ENCODE measurements at places on chromosomes 12 and 14.

- peak; percentile 65 for DNase-seq
These were observed 3.6 kb upstream of the TNFRSF1A start for GRCh38 chr12:6345319-6346091.

DNA sequence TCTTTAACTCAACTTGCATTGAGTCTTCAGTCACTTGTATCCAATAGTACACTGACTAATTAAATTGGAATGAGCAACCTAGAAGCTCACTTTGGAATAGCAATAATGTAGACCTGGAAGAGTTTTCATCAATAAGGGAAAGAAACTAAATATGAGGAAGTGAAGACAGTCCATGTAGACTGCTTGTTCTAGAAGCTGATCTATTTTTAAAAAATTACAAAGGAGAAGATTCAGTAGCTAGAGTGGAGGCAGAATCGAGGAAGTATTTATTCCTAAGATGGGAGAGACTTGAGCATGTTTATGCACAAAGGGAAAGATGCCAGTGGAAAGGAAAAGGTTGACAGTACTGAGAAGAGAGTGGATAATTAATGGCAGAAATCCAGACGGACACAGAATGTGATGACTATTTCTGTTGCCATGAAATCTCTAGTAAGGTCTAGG lies 156.3 kb upstream of the PDE3A start:
- DNase-seq = no peak

GRCh38 chr14:79500489-79500888 lies 710.8 kb downstream of the DIO2 start:
- DNase-seq = no peak

DNA sequence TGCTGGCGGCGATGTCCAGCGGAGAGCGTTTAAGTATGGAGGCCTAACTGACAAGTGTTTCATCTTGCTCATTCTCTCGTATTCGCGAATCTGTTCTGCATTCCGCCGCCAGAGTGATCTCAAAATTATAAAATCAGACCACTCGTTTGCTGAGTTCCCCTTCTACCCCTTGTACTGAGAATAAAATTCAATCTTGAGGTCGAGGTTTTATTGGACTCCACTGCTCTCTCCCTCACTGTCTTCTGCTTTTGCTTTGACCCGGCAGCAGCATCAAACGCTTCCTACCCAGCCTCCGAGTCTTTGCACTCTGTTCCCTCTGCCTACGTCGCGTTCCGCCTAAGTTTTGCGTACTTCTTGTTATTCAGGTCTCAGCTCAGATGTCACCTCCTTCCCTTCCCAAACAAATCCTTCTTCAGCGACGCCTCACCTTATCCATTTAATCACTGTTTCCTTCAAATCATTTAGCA lies 462 bp downstream of the KNTC1 start:
- peak; percentile 19 for DNase-seq

GRCh38 chr14:57464008-57464730 lies 29.5 kb downstream of the CCDC198 start:
- no peak for DNase-seq

GRCh38 chr12:53623548-53624385 lies 2.4 kb downstream of the ATF7 start:
- peak; percentile 57 for DNase-seq

DNA sequence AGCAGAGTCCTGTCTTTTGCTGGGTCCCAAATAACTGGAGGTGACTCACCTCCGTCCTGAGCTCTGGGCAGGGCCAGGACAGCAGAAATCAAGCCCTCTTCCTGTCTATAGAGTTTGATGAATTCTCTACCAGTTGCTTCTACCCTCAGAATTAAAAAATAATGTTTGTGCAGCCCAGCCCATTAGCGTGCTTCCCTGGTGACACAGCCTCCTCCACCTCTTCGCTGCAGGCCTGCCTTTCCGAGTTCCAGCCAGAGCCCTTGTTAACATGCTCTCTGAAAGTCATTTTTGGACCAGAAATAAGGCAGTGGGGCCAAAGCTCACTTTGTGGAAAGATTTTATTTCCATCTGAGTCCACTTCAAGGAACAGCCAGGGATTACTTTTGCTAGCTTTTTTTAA lies 94.0 kb downstream of the TBX5 start:
- DNase-seq = peak; percentile 83

DNA sequence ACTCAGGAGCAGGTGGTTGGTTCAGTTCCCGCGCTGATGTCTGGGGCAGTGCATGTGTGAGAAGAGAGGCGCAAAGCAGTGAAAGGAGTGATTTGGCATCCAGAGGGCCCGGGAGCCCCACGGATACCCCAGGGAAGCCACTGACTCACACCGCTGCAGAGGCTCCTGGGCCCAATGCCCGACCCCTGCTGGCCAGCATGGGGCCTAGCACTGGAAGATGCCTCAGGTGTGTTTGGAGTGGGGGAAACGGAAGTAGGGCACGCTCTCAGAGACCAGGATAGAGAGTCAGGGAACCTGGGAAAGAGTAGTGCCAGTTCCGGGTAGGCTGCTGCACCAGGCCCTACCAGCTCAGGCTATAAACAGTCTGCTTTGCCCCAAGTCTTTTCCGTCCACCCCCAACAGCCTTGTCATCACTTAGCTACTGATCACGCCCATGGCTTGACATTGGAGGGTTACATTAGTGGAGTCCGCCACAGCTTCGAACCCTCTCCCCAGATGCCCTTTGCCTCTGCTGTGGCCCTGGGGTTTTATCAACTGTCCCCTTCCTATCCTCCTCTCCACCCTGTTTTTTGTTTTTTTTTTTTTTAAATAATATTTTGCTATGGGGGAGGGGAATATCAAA lies 9.5 kb upstream of the CSAD start:
- DNase-seq = peak; percentile 87

DNA sequence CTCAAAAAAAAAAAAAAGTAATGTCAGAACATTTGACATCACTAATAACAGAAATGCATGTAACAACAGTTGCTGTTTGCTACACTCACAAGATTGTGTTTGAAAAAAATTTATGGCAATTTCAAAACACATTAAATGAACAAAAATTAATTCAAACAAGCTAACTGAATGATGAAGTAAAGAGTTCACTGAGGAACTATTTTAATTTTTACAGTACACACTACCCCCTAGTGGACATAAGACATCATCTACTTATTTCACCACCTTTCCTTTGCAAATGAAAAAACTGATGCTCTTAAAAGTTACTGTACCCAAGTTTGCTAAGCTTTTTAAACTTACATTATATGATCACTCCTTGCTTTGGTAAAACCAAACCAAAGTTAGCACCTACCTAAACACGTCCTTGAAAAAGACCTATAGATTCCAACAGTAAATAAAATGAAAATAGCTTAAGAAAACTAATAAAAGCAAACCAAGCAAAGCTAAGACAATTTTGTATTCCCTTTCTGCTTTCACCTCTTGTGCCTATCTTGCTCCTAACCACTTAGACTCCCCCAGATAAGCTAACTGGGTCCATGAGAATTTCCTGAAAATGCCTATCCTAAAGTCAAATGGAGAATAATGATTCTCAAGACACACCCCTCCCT lies 22.2 kb downstream of the UBE2N start:
- peak; percentile 61 for DNase-seq

- no peak for DNase-seq
These were observed 46.1 kb downstream of the VCPKMT start for GRCh38 chr14:50070230-50070629.

GRCh38 chr14:103811189-103811588 lies 36.2 kb downstream of the PPP1R13B start:
- DNase-seq = no peak

DNA sequence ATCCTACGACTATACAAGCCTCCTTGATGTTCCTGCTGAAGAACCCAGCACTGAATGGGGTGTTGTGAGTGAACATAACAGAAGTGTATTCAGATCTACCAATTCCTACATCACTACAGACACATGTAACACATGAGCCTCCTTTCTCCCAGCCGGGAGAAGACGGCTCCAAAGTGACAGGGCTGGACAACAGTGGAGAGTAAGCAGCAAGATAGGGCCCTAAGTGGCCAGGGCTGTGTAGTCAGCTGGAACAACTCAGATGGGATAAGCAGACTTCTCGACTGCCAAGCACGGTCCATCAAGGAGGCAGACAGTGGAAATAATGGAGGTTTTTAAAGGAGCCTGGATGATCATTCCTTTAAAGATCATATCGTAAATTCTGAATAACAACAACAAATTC lies 73.5 kb downstream of the TTC7B start:
- no peak for DNase-seq

- DNase-seq = no peak
These were observed 2.4 kb downstream of the MYL6B start for GRCh38 chr12:56154818-56155217.

- peak; percentile 96 for DNase-seq
These were observed 19.8 kb downstream of the GALNT6 start for GRCh38 chr12:51371295-51371953.

- DNase-seq = no peak
These were observed 47.3 kb downstream of the PDE3A start for GRCh38 chr12:20415641-20416040.

GRCh38 chr14:44960646-44961045 lies 1.1 kb downstream of the KLHL28 start:
- DNase-seq = no peak

DNA sequence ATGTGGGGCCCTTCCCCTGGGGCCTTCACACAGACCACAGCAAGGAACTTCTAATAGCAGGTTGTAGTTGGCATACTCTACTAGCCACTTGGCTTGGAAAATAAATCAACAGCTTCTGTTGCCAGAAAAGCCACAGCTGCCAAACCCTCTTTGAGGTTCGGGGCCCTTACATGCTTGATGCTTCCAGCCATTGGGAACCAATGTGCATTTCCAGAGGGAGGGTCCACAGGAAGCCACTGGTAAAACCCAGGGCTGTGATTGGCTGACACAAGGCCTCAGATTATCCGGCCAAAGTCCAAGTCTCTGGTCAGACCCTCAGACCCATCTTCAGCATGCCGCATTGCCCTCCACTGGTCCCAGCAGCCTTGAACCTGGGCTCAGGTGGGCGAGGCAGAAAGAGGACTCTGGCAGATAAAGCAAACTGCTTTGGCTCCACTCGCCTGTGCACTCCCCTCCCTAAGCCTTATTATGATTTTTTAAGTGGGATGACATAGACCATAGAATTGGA lies 214.4 kb downstream of the BCL11B start:
- DNase-seq = no peak

DNA sequence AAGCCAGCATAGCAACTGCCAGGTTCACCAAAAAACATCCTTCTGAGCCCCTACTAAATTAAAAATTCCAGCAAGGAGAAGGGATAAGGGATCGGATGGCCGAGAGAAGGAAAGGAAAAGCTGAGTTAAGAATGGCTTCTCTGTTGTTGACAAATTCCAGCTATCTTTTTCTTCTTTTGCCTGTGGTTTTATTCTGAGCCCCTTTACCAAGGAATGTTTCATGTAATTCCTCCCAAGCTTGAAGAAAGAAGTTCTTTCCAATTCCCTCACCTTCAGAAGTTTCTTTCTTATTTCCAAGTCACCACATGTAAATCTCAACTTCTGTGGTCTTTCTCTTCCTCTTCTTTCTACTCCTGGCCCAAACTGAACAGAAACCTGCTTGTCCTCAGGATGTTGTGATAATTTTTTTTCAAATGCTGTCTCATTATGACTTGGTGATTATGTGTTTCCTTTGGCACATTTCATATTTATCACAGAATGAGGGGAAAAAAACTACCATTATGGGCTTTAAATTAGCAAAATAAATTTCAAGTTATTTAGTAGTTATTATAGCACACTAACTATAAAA lies 40.0 kb downstream of the FGD6 start:
- no peak for DNase-seq

DNA sequence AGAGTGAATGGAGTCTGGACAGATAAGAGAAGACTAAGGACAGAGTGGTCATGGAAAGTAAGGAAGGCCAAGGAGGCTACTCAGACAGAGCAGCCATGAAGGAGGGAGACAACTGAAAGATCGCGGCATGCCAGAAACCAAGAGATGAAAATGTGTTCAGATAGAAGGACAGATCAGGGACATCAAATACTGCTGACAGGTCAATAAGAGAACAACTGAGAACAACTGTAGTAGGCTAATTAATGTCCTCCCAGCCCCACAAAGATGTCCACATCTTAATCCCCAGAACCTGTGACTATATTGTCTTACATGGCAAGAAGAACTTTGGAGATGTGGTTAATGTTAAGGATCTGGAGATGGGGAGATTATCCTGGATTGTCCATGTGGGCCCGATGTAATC lies 15.0 kb upstream of the HELB start:
- no peak for DNase-seq

DNA sequence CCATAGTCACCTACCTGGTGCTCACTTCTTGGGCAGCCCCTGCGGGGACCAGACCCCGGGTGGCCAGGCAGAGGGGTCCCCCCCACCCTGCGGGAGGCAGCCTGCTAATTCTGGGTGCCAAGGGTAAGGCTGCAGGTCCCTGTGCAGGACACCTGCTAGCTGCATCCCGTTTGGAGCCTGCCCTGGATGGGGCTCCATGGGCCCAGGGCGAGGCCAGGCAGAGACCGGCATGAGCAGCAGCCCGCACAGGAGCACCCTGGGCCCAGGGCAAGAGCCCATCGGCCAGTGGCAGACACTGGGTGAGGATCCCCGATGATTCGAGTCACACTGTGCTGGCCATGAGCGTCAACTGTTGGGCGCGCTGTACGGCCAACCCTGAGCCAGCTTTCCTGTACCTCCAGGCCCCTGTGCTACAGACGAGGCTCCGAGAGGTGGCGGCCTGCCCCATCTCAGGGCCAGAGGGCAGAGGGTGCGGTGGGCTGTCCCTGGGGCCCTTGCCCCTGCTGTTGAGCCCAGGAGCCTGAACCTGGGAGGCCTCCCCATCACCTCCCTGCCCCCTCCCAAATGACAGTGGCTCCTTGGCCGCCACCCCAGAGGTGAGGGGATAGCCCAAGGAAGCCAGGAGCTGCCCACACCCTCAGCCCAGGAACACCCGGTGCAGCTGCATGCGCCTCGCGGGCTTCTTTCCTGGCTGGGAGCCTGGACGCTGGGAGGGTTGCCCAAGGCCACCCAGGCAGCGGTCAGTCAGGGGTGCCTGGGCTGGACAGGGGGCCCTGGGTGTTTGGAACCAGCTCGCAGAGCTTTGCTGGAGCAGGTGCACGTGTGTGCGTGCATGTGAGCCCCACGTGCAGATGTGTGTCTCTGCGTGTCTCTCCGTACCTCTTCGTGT lies 47.7 kb downstream of the CYP46A1 start:
- no peak for DNase-seq

GRCh38 chr14:64945431-64946178 lies 3.1 kb upstream of the GPX2 start:
- no peak for DNase-seq

GRCh38 chr14:88866305-88866704 lies 41.9 kb downstream of the TTC8 start:
- no peak for DNase-seq

DNA sequence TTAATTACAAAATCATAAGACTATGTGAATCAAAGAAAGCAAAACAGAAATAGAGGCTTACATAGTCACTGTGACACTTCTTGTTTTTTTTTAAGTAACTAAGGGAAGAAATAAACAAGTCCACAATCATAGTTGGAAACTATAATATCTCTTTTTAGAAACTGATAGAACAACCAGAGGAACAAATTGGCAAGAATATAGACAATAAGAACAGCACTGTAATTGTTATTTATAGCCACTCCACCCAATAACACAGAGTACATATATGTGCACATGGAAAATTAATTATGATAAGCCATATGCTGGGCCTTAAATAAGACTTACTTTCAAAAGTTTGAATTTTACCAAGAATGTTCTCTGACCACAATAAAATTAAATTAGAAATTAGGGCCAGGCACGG lies 101.1 kb downstream of the PLEKHG7 start:
- DNase-seq = no peak

Data from GM03348 (cell line).